Activated CD8-positive, alpha-beta memory T cell treated with anti-CD3 and anti-CD28 coated beads, Interleukin-2, amount 10 ng/mL, durations not matched to agents 7 days and 5 days (primary cell): ENCODE measurements at places on chromosomes 5 and 9. TPM values are rescaled to one million over a fixed set of nuclear protein-coding genes. Genes with fewer than 3 reads are reported as not detected.

DNA sequence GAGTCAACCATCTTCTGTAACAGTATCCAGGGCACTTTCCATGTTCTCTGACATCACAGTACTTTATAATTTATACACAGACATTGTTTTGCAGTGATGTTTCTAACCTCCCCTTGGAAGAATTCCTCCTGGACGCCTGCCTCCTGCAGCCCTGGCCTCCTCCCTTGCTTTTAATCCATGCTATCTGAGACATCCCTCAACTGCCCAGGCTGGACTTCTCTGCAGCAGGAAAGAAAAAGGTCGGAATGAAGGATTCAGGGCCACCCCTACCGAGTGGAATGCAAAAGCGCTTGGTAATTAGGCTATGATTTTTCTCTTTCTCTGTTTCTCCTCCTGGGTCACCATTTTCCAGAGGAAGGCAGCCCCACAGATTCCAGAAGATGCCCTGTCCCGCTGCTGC, 47.0 kb upstream of the SHC3 start:
- H3K4me3 ChIP-seq, result no peak overlapping the region
- no peak overlapping the region for H3K27ac ChIP-seq
- no peak for DNase-seq
- H3K27me3 ChIP-seq, result peaks cover 57% of the 10 kb centered on the region
- H3K4me1 ChIP-seq, result no peaks in the 10 kb centered on the region

GRCh38 chr9:107751567-107752210, 262.1 kb upstream of the KLF4 start:
- H3K4me3 ChIP-seq, result no peak overlapping the region
- no peaks in the 10 kb centered on the region for H3K4me1 ChIP-seq
- H3K27ac ChIP-seq, result no peak overlapping the region
- H3K27me3 ChIP-seq, result no peaks in the 10 kb centered on the region
- no peak for DNase-seq

Gene MGAT1
- 141 TPM for total RNA-seq

Gene FOXD4L6
- total RNA-seq, result not detected
